Inflammatory macrophage (primary cell): ENCODE measurements at places on chromosomes 6 and 20.

DNA sequence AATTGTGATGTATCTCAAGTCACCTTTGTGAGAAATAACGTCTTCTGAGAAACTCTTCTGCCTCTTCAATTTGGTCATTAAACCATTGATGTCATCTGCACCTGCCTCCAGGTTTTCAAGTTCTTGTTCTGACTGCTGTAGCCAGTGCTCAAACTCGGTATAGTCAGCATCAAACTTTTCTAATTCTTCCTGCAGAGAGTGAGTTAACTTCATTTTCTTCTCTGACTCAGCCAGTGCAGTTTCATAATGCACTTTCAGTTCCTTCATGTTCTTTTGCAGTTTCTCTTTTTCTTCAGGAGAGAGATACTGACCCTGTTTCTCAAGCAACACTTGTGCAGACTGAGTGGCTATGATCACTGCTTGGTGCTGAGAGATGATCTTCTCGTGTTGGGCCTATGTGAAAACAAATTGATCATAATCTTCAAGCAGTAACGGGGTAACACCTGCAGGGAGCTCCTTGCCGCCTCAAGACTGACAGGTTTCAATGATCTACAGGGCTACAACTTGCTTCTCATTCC is 48.8 kb downstream of the DST start:
- peak; percentile 89 for DNase-seq

DNA sequence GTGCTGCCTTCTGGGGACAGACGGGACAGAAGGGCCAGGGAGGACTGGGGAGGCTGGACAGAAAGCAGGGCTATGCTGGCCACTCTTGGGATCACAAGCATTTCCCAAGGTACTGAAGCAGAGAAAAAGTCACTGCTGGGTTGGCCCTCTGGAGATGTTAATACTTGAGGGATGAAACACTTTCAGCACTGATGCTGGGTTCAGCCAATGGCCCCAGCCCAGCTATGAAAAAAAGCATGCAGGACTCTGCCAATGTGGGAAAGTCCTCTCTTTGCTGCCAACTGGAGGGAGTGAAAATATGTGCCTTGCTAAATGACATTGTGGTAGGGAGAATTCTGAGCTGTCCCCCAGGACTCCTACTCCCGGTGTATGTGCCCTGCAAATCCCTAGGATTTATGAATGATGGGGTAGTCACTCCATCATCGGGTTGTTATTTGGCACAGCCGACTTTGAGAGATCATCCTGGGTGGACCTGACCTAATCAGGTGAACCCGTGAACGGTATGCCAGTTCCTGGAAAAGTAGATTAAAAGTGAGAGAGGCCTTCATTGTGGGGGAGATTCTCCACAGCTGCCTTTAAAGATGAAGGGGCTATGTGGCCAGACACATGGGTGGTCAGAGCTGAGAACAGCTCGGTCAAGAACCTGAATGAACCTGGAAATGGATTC is 119.9 kb upstream of the TRAF3IP2 start:
- DNase-seq = no peak

DNA sequence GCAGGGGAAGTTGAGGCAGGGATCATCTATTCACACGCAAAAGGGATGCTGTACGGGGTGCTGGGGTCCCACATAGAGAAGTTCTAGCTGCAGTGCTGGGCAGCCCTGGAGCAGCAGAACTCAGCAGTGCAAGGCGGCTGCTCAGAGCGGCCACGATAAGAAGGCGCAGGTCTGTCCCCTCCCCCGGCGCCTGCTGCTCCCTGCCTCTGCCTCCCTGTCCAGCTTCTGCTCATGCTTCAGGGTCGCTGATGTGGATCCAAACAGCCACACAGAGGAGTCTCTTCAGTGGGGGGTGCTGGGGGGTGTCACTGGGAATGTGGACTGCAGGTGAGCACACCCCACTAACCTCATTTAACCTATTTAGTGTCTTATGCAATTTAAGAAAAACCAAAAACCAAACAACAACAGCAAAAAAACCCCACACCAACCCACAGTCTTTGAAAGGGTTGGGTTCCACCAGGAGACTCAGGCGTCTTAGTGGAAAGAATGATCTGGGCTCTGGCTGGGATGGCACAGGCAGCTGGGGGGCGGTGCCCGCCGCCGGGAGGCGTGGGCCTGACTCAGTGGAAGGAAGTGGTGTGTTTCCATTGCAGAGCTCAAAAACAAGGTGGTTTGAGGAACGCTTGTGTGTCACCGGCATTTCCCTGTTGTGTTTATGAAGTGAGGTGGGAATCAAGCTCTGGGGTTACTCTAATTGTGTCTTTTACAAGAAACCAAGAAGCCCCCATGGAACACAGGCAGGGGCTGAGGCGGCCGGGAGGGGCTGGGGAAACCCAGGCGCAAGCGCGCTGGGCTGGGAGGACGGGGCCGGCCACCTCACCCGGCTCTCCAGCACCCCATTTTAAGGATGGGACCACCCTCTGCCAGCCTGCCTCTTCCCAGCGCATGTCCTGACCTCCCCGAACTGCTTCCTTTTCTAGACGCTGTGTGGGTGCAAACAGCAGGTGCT is 55.1 kb downstream of the IRF4 start:
- no peak for DNase-seq

DNA sequence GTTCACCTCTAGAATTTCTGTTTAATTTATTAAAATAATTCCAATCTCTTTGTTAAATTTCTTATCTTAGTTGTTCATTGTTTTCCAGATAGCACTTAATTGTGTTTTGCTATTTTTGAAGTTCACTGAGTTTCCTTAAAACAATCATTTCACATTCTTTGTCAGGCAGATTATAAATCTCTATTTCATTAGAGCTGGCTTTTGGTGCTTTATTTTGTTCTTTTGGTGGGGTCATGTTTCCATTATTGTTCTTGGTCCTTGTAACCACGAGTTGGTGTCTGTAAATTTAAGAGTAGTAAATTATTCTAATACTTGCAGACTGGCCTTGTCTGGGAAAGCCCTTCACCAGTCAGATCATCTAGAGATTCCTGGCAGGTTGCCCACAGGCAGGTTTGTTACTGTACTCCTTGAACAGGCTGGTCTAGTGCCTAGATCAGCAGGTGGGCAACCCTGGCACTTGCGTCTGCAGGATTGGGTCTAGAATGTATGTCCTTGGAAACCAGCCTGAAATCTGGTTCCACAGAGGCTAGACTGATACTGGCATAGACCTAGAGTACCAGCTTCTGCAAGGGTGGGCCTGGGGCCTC is 110.4 kb downstream of the ADGB start:
- no peak for DNase-seq

- peak; percentile 90 for DNase-seq
Measured at GRCh38 chr6:129672341-129672682, 37.7 kb downstream of the ARHGAP18 start.

GRCh38 chr6:23478312-23478711 is 647.7 kb upstream of the NRSN1 start:
- no peak for DNase-seq
